Stimulated activated CD8-positive, alpha-beta memory T cell treated with anti-CD3 and anti-CD28 coated beads, Interleukin-7, amount 100 ng/mL, for 1 hour (primary cell): ENCODE measurements at places on chromosomes 13 and 19.

DNA sequence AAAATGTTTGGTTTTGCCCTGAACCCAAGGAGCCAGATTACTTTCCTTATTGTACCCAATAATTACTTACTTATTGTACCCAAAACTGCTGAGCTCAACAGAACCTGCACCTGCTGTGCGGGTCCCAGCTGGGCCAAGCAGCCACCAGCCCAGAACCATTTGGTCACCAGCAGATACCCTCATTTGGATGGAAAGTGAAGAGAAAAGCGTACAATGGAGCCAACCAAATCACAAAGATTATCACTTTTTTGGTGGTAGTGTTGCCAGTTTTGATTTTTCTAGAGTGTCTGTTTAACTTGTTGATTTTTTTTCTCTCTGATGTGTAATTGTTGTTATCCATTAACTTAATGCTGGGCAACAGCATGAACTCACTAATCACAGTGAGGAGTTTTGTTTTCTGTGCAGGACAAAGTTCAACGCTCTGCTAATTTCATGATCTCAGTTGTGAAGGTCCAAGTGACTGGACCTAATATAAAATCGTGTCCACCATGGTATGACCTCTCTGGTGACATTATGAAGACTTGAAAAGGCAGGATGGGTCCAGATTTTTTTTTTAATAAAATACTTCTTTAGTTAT, 23.8 kb downstream of the SPATA13 start:
- no peak for DNase-seq

GRCh38 chr19:24033963-24034342, 53.0 kb upstream of the ZNF254 start:
- peak; percentile 0 for DNase-seq

GRCh38 chr13:59459972-59460371, 703.8 kb downstream of the DIAPH3 start:
- DNase-seq, result no peak

GRCh38 chr13:85148009-85148408, 651.2 kb downstream of the SLITRK6 start:
- no peak for DNase-seq

GRCh38 chr19:5089283-5089682, 120.4 kb downstream of the KDM4B start:
- DNase-seq, result no peak

DNA sequence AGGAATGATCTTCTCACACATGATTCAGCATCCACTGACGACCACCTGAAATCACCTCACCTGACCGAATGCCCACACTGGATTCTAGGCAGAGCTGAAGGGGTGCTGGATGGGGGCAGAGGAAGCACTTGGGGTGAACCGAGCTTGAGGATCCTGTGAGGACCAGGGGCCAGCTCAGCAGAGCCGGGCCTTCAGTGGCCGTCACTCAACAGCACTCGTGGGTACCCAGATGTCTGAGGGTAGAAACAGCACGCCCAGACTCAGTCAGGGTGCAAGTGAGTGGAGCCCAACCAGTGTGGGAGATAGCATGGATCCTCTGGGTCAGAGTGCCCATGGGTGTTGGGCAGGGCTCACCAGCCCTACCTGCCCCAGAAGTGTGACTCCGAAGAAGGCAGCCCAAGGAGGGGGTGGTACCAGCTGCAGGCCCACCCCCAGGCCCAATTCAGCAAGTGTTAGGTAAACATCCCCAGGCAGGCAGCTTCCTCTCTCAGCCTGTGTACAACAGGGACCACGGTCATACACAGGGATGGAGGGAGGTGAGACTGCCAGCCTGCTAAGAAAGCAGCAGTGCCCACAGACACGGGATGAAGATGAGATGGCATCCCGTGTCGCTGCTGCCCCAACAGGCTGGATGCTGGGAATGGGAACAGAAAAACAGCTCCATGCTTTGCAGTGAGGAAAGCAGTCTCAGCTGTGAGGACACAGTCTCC, 16.6 kb downstream of the GJA3 start:
- no peak for DNase-seq

- DNase-seq, result no peak
Measured at GRCh38 chr19:8610936-8611300, 403 bp upstream of the ADAMTS10 start.

- no peak for DNase-seq
Measured at GRCh38 chr13:49908637-49909036, 27.5 kb downstream of the SPRYD7 start.

DNA sequence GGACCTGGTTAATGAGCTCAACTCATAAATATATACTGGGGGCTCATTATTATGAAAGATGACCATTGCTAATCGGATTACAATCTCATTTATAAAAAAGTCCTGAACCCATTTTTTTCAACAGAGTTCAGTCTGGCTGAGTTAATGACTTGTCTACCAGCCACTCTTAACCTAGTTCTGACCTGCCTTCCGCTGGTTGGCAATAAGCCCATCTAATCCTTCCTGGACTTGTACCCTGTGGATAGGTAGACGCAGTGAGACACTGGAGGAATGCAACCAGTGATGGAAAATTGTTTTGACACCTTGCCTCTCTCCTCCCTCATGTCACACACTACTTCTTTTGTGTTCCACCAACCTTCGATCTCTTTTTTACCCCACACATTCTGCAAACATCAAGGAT, 279.9 kb downstream of the FOXO1 start:
- DNase-seq, result no peak

DNA sequence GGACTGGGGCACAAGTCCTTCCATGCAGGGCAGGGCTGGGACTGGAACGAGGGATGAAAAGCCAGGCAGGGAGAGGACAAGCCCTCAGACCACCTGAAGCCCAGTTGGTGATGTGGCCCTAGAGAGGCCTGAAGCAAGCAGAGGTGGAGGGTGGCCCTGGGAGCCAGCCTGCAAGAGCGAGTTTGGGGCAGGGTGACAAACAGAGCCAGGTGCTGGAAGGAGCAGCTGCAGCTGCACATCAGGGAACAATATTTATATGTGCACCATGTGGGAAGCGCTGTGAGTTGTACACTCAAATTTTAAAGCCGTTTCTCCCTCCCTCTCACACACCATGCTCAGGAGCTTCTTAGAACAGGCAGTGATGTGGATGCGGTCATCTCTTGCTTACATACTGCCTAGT, 67.8 kb downstream of the FGF9 start:
- DNase-seq, result no peak

DNA sequence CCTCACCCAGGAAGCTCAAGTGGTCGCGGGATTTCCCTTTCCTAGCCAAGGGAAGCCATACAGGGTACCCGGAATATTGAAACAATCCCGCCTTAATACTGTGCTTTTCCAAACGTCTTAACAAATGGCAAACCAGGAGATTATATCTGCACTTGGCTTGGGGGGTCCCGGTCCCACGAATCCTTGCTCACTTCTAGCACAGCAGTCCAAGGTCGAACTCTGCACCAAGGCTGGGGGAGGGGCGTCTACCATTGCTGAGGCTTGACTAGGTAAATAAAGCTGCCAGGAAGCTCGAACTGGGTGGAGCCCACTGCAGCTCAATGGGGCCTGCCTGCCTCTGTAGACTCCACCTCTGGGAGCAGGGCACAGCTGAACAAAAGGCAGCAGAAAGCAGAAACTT, 1644.8 kb downstream of the PCDH9 start:
- no peak for DNase-seq

GRCh38 chr13:73499695-73500094, 440.9 kb downstream of the KLF5 start:
- no peak for DNase-seq

- no peak for DNase-seq
Measured at GRCh38 chr13:20064128-20064527, 96.7 kb downstream of the GJA3 start.

- DNase-seq, result peak; percentile 6
Measured at GRCh38 chr19:23817519-23817918, 58.8 kb upstream of the ZNF681 start.

GRCh38 chr13:76942363-76942762, 5.9 kb upstream of the ACOD1 start:
- no peak for DNase-seq

DNA sequence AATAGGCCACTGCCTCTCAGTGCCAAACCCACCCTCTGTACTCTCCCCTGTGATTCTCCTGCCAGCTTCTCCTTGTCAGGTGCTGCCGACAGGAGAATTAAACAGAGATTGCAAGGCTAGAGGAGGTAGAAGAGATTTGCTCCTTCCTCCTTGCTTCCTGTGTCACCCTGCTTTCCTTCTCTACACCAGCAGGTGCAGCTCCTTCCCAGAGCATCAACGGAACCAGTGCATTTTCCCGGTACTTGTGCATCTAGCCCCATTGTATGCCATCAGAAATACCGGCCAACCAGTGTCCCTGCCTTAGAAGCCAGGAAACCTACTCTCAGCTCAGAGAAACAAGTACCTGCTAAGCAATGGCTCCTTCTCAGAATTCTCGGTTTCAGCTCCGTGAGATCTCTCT, 253.2 kb downstream of the SUCLA2 start:
- no peak for DNase-seq
